ENCODE measurements at places on chromosomes 4 and X.

DNA sequence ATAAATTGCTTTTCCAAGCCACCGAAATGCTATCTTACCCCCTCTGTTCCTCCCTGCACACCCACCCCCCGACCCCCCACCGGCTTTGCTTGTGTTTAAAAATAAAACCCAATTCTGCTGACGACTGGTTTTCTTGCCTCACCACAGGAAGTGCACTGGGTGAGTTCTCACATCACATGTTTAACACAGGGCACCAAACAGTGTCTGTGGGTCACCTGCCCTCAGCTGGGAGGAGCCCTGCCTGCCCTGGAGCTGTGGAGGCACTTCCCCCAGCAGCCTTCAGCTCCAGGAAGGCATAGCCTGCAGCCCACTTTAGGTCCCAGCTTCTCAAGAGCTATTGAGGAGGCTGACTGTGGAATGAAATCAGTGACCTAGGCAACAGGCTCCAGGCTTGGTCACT lies 8.8 kb downstream of the TMEM255A start:
- DNase-seq = peak; percentile 19

DNA sequence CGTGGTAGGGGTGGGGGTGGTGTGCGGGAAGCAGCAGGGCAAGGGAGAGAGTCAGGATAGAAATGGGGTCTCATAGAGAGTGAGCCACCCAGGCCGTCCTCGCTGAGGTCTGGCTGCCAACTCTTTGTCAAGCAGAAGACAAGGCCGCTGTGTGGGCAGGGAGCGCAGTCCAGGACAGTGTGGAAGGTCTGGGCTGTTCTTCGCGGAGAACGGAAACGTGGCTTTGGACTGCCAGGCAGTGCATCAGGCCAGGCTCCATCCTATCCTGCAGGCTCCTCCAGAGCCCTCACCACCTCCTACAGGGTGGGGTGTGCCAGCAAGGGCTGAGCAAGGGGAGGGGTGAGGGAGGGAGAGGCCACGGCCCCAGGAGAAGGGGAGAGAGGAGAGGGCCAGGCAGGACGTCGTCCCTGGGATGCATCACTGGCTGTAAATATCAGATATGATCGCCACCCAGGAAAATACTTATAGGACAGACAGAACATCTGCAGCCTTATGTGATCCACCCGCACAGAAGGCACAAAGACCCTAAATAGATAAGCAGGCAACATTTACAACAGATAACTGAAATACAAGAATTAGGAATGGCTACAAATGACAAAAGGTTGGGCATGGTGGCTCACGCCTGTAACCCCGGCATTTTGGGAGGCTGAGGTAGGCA lies 85.3 kb downstream of the ABLIM2 start:
- no peak for DNase-seq

DNA sequence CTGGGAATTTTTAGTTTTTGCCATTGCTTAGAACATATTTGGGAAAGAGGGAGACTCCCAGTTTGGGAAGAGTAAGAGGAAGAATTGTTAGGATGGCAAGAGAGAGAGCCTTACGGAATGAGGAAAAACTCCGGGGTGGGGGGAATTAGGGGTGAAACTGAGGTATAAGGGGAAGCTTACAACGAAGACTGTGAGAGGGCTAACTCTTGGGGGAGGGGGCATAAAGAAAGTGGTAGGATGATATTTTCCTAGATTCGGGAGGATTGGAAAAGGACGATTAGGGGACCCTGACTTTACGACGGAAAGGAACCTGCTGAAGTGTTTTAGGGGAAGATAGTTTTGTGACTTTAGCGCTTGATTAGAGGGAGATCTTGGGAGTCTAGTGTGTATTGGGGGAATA lies 86.2 kb upstream of the HPRT1 start:
- no peak for DNase-seq

GRCh38 chr4:70945046-70945445 lies 42.9 kb downstream of the MOB1B start:
- no peak for DNase-seq

GRCh38 chr4:41935652-41936021 lies 408 bp downstream of the TMEM33 start:
- no peak for DNase-seq

DNA sequence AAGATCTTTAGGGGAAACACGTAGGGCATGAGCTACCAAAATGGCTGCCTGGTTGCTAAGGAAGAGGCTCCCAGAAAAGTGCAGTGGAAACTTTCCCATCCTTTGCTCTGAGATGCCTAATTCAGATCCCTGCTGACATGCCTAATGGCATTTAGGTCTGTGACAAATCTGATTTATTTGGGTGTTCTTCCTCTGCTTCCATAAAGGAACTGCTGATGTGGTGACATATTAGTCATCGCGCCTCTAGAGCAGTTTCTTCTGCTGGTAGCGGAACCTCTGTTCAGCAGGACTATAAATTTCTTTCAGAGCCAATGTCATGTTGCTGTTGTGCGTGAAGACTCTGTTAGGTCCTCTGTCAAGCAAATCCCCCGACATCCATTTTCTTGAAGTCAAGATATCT lies 310.0 kb downstream of the PDHA2 start:
- DNase-seq = no peak

GRCh38 chr4:90357117-90357710 lies 230.0 kb downstream of the CCSER1 start:
- DNase-seq = no peak

GRCh38 chr4:41967392-41967791 lies 14.2 kb upstream of the DCAF4L1 start:
- DNase-seq = no peak

GRCh38 chrX:137118136-137118535 lies 84.3 kb upstream of the GPR101 start:
- no peak for DNase-seq

GRCh38 chr4:159104694-159105414 lies 2.0 kb downstream of the RAPGEF2 start:
- no peak for DNase-seq

- DNase-seq = no peak
These were observed 469.1 kb downstream of the GBA3 start for GRCh38 chr4:23161787-23162186.

GRCh38 chrX:150842198-150842685 lies 56.2 kb downstream of the CD99L2 start:
- no peak for DNase-seq

GRCh38 chrX:154373340-154374306 lies 811 bp downstream of the FLNA start:
- DNase-seq = no peak

GRCh38 chr4:164484551-164484950 lies 269.4 kb upstream of the SMIM31 start:
- DNase-seq = no peak

GRCh38 chr4:184645904-184646610 lies 3.2 kb downstream of the CASP3 start:
- DNase-seq = no peak

DNA sequence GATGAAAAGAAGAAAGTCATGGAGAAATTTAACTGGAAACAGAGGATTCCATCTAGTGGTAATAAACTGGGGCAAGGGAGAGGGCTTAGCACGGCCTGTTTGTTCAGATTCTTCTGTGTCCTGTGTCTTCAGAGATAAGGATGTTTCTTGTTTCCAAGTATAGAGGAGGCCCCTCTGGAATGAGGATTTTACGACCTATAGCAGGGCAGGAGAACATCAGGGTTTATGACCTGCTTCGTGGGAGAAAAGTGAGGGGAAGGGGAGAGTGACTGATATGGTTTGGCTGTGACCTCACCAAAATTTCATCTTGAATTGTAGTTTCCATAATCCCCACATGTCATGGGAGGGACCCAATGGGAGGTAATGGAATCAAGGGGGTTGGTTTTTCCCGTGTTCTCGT lies 93.0 kb upstream of the LDB2 start:
- DNase-seq = no peak

DNA sequence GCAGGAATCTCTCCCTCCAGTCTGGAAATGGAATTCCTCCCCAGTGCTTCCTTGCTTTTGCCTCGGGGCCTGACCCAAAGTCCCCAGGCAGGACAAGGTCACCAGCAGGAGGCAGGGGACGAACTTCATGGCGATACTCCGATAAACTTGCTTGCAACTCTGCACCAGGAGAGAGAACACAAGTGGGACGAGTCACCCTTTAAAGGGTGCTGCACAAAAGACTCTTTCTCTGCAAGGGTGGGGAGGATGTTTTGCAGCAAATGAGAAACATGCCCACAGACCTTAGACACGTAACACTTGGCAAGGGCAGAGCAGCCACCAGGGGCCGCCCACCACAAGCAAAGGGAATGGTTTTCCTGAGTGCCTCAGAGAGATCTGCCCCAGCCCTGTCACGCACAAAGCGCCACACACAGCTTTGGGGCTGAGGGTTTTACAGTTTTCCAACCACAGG lies at the start of gene FGFBP2:
FGFBP2 (minus strand) TSS at position 175 of the 451 bp plus-strand sequence; CDS start at position 129, 46 bp downstream.
- no peak for DNase-seq

DNA sequence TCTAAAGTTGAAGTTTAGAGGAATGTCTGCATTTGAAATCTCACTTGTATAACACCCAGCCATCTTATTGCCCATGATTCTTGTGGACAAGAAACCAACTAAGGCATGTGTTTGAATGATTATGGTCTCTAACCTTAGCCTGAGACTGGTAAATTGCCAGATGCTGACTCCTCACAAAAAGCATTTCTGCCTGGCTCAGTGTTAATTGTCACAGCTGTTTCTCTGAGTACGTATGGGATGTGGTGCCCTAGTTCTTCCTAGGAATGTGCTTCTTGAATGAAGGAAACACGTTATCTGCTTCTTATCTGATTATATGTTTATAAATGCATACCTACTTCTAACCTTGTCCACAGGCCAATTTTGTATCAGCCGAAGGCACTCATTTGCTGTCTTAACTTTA lies 63.1 kb upstream of the NDP start:
- DNase-seq = no peak

- no peak for DNase-seq
These were observed 1090.7 kb downstream of the FAT4 start for GRCh38 chr4:126405369-126405982.

- DNase-seq = no peak
These were observed 44.0 kb downstream of the RELL1 start for GRCh38 chr4:37641886-37642849.

DNA sequence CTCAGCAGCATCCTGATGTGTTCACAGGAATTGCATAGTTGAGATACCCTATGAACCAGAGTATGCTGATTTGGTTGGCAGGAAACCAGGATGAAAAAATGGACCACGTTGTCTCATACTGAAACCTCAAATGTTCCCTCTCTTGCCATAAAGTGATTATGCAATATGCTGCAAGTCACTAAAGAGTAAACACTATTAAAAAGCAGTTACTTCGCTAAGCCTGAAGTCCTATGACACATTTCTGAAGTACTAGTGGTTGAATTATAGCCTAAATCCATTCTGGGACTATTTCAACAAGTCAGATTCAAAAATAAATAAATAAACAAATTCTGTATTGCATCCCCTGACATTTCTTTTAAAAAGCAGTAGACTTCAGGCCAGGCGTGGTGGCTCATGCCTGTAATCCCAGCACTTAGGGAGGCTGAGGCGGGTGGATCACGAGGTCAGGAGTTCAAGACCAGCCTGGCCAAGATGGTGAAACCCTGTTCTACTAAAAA lies 106.0 kb upstream of the NAP1L5 start:
- peak; percentile 85 for DNase-seq

- no peak for DNase-seq
These were observed 9.5 kb upstream of the GABRA2 start for GRCh38 chr4:46399440-46399839.

DNA sequence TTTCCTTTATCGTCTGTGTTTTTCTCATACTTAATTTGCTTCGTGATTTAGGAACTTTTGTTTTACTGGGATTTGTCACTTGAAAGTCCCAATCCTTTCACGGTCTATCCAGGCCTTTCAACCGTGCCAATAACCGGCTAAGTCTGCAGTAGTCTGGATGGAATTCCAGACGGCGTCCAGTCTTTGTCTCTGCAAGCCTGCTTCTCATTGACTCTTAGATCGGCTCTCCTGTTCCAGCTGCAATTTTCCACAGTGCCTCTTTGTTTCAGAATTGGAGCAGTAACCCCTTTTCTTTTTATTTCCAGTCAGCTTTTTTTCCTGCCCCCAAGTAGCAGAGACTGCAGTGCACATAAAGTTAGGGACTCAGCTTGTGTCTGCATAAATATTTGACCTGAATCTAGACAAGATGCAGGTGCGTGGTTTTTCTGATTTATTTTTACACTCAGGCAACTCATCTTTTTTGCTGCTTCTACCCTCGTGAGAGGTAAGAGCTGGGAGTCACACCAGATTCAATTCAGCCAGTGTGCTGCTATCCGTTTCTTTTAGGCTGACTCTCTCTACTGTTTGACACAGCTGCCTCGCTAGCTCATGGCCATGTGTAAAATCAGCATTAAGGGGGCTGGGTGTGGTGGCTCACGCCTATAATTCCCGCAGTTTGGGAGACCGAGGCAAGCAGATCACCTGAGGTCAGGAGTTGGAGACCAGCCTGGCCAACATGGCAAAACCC lies 37.4 kb upstream of the DHRSX start:
- DNase-seq = no peak

GRCh38 chrX:38891641-38892413 lies 90.6 kb downstream of the MID1IP1 start:
- DNase-seq = no peak

GRCh38 chr4:75429208-75429607 lies 85.0 kb downstream of the RCHY1 start:
- no peak for DNase-seq

DNA sequence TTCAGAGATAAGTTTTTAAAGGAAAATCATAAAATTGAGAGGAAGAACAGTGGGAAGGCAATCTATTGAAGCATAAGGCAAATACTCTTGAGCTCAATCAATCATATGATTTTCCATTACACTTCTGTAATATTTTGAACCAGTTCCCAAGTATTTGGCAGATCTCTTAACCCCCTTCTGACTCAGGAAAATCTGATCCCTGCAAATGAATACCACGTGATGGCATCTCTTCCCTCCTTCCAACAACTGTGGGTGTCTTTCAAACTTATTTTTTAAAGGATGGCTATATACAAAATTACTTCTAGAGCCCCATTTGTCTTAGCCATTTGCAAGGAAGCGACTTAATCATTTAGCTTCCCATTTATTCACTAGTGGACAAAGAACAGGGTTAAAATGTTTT lies 41.9 kb downstream of the AMOT start:
- no peak for DNase-seq

DNA sequence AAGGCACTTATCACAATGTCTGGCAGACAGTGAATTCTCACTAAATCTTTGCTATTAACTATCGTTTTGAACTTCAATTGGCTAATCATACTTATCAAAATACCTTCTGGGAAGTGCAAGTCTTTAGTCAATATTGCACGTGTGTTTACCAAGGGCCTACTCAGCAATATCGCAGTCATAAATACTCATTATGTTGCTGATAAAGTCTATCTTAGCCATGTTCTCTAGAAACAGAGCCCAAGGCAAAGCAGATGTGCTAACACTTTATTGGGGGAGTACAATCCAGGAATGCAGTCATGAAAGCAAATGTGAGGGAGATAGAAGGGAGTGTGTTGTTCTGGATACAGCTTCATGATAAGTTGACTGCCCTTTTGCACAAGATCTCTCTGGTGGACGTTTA lies 90.5 kb downstream of the FBXO8 start:
- DNase-seq = no peak

- DNase-seq = no peak
These were observed 14.9 kb downstream of the IGFBP7 start for GRCh38 chr4:57095245-57095644.

Data from T-helper 1 cell (primary cell).